NCI-H1105 (cell line): ENCODE measurements at places on chromosomes 12 and 14.

- DNase-seq: no peak
Observed at GRCh38 chr12:34203866-34204620, 181.7 kb downstream of the ALG10 start.

DNA sequence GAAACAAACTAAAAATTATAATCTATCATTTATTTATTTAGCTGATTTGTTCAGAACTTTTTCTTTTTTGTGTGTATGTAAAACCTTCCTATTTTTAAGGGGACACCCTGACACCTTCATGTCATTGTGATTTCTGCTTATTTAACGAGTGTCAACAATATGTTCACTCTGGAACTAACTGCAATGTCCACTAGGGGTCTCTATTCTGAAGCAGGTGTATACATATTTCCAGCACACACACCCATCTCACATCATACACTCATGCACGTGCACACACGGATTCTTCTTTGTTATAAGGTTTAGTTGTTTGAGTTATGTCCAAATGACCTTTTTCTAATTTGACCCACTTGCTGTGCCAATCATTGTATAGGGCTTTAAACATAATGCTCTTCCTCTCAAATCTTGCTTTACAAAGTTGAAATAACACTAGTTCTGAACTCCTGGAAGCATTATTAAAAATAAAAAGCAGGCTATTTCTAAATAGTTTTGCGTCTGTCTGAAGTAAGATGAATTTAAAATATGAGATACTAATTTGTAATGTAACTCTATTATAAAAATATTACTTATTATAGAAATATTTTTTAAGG, 15.5 kb downstream of the E2F7 start:
- DNase-seq: peak; percentile 56

DNA sequence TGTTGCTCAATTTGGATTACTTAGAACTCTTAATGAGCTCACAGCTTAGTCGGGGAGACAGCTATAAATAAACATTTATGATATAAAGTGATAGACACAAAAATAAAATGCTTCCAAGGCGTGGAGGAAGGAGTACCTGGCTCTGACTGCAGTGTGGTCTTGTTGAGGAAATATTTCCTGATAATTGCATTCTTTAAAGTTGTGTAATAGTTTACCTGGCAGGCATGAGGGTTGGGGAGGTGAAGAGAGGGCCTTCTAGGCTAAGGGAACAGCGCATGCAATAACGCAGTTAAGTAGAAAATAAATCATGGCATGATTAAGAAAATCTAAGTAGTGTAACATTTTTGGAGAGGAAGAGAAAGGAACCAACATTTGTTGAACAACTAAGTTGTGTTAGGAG, 260.5 kb upstream of the ATP2B1 start:
- no peak for DNase-seq

DNA sequence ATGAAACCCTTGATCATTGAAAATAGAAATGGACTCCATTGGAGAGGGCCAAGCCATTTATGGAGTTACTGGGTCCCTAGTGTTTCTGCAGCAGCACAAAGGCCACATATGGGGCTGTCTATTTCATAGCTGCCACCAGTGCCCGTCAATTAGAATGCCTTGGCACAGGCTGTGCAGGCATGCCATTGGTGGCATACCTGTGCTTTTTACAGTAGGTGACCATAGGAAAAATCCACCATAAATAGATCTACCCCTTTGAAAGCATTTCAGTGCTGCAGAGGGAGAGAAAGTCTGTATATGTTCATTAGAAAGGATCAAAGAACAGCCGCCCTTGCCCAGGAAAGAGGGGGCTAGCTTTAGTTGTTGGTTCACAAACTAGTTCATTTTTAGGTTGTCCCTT, 13.1 kb downstream of the MYBPC1 start:
- no peak for DNase-seq

DNA sequence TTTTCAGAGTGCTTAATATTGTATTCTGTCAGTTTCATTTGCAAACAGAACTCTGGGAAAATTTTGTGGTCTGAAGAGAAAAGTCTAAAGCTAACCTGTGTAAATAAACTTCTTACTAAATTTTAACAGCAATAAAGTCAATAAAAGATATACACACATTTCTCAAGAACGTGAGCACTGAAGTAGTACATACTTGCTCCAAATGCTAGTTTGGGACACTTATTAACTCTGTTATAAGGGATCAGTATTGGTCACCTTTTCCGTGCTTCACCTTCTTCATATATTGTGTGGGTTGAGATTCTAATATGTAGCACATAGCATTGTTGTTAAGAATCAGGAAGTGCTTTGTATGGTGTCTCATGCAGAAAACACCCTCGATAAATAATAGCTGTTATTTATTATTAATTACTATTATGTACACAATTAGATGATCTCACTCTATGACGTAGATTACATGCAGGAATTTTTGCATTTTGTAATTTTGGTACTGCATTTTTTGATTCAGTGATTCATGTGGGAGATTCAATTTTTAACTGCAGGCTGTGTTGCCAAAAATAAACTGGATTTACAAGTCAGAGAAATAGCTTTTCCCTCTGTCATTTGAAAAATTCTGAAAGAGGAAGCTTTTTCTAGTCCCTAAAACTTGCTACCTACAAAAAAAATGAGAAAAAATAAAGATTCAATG, 300.9 kb downstream of the ACSS3 start:
- no peak for DNase-seq

DNA sequence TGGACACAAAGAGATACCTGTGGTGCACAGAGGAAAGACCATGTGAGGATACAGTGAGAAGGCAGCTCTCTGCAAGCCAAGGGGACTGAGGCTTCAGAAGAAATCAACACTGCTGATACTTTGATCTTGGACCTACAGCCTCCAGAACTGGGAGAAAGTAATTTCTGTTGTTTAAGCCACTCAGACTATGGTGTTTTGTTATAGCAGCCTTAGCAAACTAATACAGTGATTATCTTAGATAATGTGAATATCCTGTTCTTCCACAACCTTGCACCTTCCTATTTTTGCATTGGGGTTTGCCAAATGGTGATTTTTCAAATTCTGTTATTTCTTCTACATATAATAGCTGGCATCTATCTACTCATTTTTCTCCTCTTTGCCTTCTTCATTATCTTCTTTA, 8.2 kb upstream of the C14orf93 start:
- DNase-seq: no peak

DNA sequence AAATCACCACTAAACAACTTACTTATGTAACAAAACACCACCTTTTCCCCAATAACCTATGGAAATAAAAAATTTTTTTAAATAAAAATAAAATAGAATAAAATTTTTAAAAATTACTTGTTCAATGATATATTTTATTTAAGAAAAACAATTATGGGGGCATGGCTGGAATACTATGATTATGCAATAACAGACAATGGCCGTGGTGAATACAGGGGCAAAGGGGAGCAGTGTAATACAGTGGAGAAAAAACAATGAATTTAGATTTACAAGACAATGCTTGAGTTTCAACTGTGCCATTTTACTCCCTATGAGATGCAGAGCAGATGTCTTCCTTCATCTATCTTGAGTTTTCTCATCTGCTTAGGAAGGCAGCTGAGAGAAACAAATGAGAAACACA, 72.9 kb downstream of the BLTP3B start:
- DNase-seq: no peak

GRCh38 chr12:78864870-78865463, 393 bp downstream of the SYT1 start:
- no peak for DNase-seq

- no peak for DNase-seq
Observed at GRCh38 chr14:92539875-92540274, 26.3 kb downstream of the RIN3 start.

DNA sequence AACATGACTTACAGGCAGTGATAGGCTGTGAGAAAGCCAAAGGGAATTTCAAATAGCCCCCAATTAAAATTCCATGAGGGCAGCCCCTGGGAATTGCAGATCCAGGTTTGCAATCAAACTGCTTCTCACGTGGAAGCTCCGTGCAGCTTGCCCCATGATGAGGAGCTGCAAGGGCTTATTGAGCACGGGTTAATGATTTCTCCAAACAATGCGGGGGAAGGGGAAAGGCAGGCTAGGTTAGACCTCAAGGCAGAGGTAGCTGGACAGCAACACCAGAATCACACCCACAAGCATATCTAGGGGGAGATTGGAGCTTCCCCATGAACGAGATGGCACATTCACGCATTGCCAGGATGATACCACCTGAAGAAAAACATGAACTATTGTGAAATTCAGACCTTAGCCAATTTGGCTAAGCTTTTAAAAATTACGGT, 5.0 kb upstream of the DUSP6 start:
- DNase-seq: no peak

- DNase-seq: no peak
Observed at GRCh38 chr14:76901171-76902055, 75.2 kb downstream of the LRRC74A start.

- DNase-seq: no peak
Observed at GRCh38 chr12:76719171-76720041, 44.5 kb upstream of the ZDHHC17 start.

GRCh38 chr12:103857164-103857563, 16.1 kb upstream of the NT5DC3 start:
- DNase-seq: no peak

DNA sequence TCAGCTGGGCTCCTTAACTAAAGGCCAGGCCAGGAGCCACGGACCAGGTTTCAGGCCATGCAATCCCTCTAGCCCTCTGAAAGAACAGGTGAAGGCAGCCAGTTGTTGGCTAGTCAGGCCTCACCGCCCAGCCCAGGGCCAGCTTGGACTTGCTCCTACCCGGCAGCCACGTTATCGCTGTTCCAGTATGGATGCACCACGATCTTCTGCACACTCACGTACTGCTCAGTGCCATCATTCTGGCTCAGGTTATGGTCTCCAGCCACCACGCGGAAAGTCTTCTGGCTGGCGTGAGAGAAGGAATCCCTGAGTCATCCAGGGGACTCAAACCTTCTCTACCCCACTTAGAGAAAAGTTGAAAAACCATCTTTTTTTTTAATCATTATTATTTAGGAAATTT, 4.1 kb downstream of the CELA1 start:
- no peak for DNase-seq

GRCh38 chr12:31321186-31321896, 4.6 kb downstream of the SINHCAF start:
- DNase-seq: no peak

GRCh38 chr12:115199831-115200230, 515.9 kb upstream of the TBX3 start:
- DNase-seq: no peak

GRCh38 chr12:2739832-2740641, 54.7 kb upstream of the FKBP4 start:
- DNase-seq: peak; percentile 22

DNA sequence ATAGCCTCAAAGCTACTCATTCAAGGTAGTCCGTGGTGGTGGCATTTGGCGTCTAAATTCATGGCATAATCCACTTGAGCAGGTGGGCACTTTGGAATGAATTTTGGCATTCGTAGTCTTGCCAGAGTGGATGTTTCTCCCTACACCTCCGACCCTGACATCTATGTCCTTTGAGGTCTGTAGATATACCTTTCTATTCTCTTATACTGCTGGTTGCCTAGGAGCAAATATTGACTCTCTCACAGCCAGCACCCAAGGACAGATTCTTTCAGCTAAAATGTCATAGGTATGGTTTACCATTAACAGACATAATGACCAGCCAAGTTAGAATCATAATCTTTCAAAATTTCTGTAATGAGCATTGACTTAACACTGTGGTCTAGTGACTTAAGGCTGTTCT, 47.4 kb upstream of the FLRT2 start:
- DNase-seq: no peak
